ENCODE measurements at places on chromosomes 11 and 22. TPM values are rescaled to one million over a fixed set of nuclear protein-coding genes. Genes with fewer than 3 reads are reported as not detected.

TSSK2 gene
- total RNA-seq = not detected

RIMBP3C gene
- under 0.01 TPM for total RNA-seq

KIRREL3 gene
- not detected for total RNA-seq

CHID1 gene
- 42.3 TPM for total RNA-seq

UPK3A gene
- total RNA-seq = not detected

XKR3 gene
- total RNA-seq = not detected

VPREB3 gene
- total RNA-seq = not detected

POU2AF3 gene
- not detected for total RNA-seq

LMO2 gene
- 78.4 TPM for total RNA-seq

GNAZ gene
- under 0.01 TPM for total RNA-seq

CARD18 gene
- total RNA-seq = not detected

OR8D2 gene
- not detected for total RNA-seq

MFRP gene
- total RNA-seq = not detected

HBG1 gene
- total RNA-seq = not detected

All from lung microvascular endothelial cell (primary cell).